CD14-positive monocyte (primary cell): ENCODE measurements at places on chromosomes 2 and 18.

GRCh38 chr18:24674200-24674599, 213.8 kb downstream of the HRH4 start:
- DNase-seq = no peak

- no peak for DNase-seq
Observed at GRCh38 chr2:169891593-169892298, 64.5 kb downstream of the UBR3 start.

DNA sequence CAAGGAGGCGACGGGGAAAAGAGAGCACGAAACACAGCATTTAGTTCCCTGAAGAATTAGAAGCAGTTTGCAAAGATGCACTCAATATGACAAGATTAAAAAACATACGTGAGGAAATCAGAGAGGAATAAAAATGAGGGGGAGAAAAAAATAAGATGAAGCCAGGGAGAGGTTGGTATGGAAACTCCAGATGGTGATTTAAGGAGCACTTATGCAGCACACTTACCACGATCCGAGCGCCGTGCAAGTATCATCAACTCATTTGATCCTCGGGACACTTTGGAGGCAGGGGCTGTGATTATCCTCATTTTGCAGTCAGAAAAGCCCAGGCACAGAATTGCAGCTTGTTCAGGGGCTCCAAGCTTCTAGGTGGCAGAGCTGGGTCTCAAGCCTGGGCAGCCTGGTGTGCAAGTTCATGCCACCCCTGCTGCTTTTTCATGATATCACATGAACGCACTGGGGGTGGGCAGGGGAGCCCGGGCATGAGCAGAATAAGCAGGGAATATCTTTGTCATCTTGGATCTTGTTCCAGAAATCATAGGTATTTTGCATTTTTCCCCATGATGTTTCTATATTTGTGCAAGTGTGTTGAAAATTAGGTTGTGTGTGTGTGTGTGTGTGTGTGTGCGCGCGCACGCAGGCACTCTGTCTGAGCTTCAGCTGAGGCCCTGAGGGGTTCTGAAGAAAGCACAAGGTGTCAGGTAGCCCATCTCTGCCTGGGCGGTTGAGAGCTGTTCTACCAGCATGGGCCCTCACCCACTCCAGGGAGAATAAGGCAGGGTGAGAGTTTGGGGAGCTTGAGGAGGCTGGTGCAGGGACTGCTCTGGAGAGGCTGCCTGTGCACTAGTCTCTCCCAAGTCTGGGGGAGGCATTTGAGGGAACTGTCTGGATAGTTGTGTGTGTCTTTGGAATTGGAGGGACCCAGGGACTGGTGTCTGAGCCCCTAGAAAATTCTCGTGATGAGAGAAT, 25.0 kb upstream of the PDIA6 start:
- DNase-seq = no peak

GRCh38 chr18:49580279-49580678, 18.4 kb downstream of the LIPG start:
- no peak for DNase-seq

DNA sequence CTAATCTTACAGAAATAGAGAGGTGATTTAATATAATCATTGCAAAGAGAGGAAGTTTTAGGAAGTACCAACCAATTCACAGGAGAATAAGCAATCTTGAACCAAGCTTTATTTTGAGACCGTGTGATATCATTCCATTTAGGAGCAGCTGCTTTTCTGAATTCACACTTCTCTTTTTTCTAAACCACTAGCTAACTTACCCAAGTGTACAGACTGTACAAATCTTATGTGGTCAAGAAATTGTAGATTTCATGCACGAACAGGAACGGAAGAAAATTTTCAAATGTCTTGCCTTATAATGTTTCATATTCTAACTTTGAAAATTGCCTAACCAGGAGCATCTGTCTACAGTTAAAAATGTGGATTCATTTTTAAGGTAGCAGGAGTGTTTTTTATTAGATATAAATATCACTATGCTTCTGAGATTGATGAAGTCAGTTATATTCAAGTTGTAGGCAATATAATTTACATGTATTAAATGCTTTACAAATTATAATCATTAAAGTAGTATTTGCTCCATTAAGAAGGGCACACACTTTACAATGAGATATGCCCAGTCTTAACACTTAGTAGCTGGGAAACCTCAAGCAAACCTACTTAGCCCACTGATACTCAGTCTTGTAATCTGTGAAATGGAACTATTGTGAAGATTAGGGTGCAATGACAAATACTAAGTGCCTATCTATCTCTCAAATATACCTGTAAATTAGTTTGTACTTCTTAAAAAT, 302.2 kb upstream of the STON1 start:
- DNase-seq = peak; percentile 62

GRCh38 chr18:55794288-55795052, 206.5 kb upstream of the TCF4 start:
- DNase-seq = no peak

DNA sequence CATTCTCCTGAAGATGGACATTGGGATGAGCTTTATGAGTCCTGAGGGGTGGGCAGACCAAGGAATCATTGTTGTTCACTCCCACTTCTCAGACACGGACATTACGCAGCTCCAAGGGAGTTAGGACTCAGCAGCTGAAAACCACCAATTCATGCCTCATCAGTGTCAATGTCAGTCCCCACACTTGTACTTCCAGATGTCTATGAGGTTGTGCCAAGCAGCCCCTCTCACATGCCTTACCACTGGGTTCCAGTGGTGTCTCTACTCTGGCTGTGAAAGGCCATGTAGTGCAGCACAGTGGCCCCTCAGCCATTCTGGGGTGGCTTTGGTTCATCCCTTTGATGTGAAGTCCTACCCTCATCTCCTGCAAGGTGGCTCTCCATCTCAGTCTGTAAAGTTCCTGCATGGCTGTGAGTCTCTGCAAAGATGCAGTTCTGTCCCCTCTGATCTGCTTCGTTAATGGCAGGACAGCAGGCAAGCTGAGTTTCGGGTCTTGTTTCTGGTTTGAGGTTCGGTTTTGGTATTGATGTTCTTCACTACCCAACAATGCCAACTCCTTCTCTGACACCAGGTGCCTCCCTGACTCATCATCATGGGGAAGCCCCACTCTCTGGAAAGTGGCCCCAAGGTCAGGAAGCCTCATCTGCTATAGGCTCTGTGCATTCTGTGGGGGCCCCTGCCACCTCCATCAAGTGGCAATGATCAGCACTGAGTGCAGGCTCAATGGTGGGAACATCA, 14.0 kb upstream of the COL6A3 start:
- DNase-seq = no peak

DNA sequence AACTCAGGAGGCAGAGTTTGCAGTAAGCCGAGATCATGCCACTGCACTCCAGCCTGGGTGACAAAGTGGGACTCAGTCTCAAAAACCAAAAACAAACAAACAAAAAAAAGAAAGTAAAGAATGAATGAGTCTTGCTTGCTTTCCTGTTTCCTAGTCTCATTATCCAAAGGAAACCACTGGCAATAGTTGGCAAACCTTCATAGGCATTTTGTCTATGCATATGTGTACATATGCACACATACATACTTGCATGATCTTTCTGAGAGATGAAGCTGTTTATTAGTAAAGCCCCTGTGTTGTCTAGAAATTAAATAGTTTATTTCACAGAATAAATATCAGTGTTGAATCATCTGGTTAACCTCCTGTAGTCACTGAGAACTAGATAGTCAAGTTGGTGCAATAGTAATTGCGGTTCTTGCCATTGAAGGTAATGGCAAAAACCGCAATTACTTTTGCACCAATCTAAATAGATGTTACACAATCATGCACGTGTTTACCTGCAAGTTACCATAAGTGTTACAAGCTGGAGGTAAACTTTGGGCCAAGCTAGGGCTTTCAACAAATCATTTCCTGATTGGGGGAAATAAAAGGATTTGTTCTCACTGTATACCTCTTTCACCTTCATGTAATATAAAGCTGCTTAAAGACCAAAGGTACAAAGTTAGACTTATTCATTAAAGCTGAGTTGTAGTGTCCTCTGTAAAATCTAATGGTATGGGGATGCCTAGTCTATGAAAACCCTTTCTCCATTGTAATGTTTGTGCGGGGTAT, 24.7 kb downstream of the SLC20A1 start:
- no peak for DNase-seq

DNA sequence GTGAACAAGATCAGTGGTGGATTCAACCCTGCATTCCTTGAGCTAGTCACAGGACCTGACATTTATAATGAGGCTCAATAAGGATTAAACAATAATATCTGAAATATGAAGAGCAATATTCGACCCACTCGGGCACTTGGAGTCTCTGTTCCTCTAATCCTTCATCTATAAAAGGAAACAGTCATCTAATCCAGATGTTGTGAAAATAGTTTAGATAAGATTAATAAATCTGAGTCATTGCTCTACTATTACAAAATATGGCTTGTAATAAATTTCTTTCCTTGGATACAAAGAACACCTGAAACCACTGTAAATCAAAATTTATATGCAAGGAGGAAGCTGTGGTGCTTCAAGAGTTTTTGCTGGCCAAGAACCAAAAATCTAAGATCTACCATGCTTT, 846.9 kb upstream of the ACVR2A start:
- no peak for DNase-seq

DNA sequence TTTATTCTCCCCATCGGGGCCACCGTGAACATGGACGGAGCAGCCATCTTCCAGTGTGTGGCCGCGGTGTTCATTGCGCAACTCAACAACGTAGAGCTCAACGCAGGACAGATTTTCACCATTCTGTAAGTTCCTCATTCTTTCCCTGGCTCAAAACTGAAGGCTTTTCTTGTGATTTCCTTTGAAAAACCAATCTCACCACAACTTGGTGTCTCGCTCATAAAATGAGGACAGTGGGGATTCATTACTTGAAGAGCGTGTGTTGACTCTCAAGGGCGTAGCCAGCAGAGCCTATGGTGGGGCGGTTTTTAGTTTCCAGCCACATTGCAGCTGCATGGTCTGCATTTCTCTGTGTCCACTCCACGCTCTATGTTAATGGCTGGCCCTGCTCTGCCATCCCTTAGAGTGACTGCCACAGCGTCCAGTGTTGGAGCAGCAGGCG, 29.0 kb downstream of the SLC1A4 start:
- DNase-seq = peak; percentile 90

DNA sequence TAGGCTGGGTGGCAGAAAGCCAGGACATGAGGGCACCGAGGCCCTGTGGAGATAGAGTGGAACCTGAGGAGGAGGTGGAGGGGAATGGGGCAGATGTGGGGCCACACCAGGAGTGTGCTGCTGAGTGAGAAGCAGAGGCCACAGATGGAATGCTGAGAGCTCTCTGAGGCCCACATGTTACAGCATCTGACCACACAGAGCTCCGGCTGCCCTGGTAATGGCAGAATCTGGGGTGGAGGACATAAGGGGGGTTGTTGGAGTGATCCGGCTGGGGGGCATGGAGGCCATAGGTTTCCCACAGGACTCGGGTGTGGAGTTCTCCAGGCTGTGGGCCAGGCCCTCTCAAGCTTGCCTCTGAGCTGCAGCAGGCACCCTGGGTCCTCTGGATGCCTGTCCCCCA, 3.8 kb downstream of the MZT2B start:
- DNase-seq = no peak

- peak; percentile 60 for DNase-seq
Observed at GRCh38 chr2:30239308-30239985, 8.1 kb downstream of the LBH start.

- no peak for DNase-seq
Observed at GRCh38 chr2:72716601-72717000, 109.2 kb downstream of the EXOC6B start.

GRCh38 chr2:98793275-98793674, 62.3 kb upstream of the MGAT4A start:
- DNase-seq = no peak

- DNase-seq = peak; percentile 30
Observed at GRCh38 chr2:126657148-126657635, 1.2 kb downstream of the GYPC start.

DNA sequence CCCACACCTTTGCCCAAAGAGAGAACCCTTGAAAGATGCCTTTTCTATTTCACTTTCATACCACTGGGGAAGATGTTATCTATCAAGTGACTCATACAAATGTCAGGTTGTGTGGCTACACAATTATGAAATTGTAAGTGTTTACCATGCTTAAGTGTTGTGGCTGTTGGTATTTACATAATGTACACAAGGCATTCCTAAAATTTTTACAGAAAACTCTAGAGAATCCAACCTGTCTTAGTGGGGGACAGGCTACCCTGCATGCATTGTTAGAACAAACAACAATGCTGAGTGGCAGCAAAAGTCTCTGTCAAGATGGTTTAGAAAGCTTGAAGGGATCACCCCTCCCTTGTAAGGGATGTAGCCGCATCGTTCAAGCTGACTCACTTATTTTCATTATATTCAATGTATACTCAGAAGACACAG, 5.5 kb upstream of the MGAT4A start:
- no peak for DNase-seq

DNA sequence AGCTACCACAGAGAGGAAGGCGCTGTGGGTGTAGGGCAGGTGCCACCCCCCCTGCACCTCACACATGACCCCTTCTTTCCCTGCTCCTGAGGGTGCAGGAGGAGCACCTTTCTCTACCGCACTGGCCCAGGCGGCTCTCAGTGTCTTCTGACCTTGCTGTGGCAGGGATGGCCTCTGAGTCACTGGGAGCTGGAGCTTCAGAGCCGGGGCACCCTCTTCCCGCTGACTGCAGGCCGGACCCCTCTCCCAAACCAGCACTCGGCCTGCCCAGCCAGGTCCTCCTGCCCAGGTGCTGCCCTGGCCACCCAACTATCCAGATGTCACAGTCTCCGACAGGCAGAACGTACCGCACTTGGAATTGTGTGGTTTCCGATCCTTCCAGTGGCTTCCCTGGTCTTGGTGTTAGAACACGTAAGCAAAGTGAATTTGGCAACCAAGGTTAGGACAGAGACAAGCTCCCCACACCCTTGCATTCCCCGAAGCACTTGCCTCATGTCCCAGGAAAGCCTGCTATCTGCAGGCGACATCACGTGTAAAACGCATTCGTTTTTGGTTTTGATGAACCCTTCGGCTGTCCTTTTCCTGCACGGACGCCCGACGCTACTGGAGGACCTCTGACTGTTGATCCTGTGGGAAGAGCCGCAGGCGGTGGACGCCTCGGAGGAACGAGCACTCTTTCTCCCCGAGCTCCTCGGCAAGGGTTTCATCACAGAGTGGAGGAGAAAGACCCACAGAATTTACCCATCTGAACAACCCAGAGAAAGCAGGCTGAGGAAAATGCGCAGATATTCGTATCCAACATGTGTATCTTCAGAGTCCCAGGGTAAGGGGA, 24.7 kb upstream of the KCNG2 start:
- no peak for DNase-seq

DNA sequence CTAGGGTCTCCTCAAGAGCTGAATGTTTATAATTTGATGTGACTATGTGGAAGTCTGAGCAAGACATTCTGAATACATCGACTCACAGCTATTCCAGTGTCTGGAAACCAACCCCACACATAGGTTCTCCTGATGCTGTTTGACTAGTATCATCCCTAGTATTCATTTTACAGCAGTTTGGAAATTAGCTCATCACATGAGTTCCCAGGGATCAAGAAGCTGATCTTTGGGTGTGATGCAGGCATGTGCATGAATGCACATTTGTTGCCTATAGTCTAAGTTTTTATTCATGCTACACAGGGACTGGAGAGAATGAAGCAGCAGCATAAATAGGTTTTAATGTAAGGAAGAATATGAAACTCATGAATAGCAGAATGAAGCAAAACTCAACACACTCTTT, 284.3 kb upstream of the SPRED2 start:
- DNase-seq = no peak
